ENCODE measurements at places on chromosomes 2 and 18.

GRCh38 chr2:112658839-112659667, 13.3 kb downstream of the SLC20A1 start:
- DNase-seq = no peak

- no peak for DNase-seq
These were observed 6.4 kb upstream of the SFTPB start for GRCh38 chr2:85674417-85674816.

DNA sequence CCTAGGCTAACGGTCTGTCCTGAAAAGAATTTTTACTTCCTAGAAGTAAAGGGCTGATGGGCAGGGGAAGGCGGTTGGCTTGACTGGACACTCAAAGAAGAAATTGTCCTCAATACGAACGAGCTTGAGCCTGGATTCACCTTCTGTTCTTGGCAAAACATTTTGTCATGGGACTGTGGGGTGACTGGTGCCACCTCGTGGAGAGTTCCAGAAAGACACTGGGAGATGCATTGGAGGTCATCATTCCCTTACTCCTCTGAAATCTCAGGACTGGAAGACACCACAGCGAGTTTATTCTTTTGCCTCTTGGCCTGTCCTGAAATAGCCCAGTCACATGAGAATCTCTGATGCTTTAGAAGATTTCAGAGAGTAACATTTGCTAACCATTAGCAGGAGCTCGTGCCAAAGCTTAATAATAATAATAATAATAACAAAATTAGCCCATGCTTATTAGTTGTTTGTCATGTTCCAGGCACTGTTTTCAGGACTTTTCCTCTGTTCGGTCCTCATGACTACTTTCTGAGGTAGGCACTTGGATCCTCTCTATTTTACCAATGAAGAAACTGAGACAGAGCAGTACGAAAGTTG, 44.5 kb downstream of the TMEM182 start:
- peak; percentile 27 for DNase-seq

GRCh38 chr2:149908726-149909683, 321.4 kb upstream of the MMADHC start:
- no peak for DNase-seq

- DNase-seq = no peak
These were observed 18.5 kb upstream of the NMS start for GRCh38 chr2:100451734-100452133.

Measured in stimulated activated CD4-positive, alpha-beta T cell treated with anti-CD3 and anti-CD28 coated beads, Interleukin-12 subunit alpha, Interleukin-12 subunit beta, amount 100 ng/mL, for 4 hours (primary cell).